ENCODE measurements at places on chromosomes 12 and 14. TPM values are rescaled to one million over a fixed set of nuclear protein-coding genes. Genes with fewer than 3 reads are reported as not detected.

Gene MYRFL
- not detected for total RNA-seq

Gene RNF212B
- total RNA-seq = not detected

Gene LRRC10
- total RNA-seq = not detected

Gene MAP1LC3B2
- total RNA-seq = not detected

Gene CACNB3
- 64.2 TPM for total RNA-seq

Gene SIX4
- total RNA-seq = 4.7 TPM

Gene TRIM9
- total RNA-seq = not detected

Gene FOXN4
- total RNA-seq = not detected

Measured in endothelial cell of umbilical vein (primary cell).